ENCODE measurements at places on chromosomes 4 and X.
A peak's percentile ranks its signal among the peaks of the same experiment; 100 is the strongest.

- no peak for DNase-seq
Measured at GRCh38 chrX:6029014-6029413, 199.7 kb downstream of the NLGN4X start.

GRCh38 chr4:145234091-145234706 lies 53.8 kb upstream of the OTUD4 start:
- peak; percentile 63 for DNase-seq

- peak; percentile 38 for DNase-seq
Measured at GRCh38 chr4:2058264-2059045, 672 bp upstream of the NAT8L start.

- DNase-seq = no peak
Measured at GRCh38 chr4:183455431-183456195, 11.2 kb downstream of the CDKN2AIP start.

DNA sequence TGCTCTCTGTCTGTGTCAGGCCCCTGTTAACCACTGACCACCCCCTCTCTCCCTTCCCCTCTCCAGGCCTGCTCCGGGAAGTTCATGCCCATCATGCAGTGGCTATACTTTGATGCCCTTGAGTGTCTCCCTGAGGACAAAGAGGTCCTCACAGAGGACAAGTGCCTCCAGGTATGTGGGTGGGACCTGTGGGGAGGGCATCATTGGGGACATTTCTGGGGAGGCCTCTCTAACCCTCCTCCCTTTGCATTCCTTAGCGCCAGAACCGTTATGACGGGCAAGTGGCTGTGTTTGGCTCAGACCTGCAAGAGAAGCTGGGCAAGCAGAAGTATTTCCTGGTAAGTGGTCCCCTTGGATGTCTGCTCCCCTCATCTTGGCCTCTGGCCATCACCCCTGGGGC lies 9.2 kb downstream of the UBA1 start:
- DNase-seq = no peak

GRCh38 chr4:153159016-153159415 lies 45.2 kb upstream of the TRIM2 start:
- DNase-seq = no peak

- DNase-seq = no peak
Measured at GRCh38 chr4:53786632-53787031, 195.3 kb upstream of the LNX1 start.

DNA sequence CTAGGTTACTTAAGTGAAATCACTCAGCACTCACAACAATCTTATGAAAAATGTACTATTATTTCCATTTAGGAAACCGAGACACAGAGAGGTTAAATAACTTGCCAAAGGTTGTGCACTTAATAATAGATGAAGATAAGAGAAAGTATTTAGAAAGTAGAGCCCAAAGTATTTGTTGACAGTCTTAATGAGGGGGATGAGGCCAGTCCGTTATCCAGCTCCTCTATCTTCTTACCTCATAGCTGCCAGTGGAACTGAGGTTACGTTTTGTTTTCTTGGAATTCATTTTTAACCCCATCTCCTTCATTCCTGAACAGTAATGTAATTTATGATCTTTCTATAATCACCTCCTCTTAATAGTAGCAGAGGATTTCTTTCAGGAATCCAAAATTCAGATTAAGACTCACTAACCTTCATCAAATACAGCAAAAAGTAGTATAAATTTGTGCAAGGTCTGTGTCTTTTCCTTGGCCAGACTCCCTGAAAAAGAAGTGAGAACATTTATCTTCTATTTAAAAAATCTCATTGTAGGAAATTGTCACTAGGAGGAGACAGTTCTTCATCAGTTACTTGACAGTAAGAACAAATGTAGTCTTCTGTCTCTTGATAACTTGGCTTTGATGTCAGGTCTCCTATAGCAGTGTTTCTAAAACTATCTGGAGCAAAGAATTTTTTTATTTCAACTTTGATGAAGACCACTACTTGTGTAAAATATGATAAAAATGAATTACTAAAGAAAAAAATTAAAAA lies 35.5 kb downstream of the F8 start:
- no peak for DNase-seq

- DNase-seq = no peak
Measured at GRCh38 chr4:92455329-92455839, 151.6 kb downstream of the GRID2 start.

- DNase-seq = no peak
Measured at GRCh38 chrX:41339148-41339547, 5.2 kb downstream of the DDX3X start.

GRCh38 chrX:39679497-39680157 lies 418.1 kb downstream of the BCOR start:
- DNase-seq = no peak

DNA sequence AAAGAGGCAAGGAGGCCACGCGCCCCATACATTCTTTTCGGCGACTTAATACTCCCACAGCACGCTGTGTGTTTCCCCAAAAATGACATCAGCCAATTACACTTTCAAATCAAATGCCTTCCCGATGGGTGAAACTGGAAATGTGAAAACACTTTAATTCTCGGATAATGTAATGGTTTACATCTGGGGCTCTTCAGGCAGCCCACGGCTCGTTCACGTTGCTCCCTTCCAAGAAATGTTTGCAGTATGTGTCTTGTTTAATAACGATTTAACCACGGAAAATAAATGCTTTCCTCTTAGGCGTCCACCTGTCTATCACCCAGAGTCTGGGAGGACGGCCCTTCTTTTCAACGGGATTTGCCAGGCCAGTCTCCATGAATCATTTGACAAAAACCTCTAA lies 272.5 kb downstream of the SHOX start:
- DNase-seq = no peak

GRCh38 chrX:15202454-15203177 lies 67.3 kb downstream of the ASB9 start:
- no peak for DNase-seq

DNA sequence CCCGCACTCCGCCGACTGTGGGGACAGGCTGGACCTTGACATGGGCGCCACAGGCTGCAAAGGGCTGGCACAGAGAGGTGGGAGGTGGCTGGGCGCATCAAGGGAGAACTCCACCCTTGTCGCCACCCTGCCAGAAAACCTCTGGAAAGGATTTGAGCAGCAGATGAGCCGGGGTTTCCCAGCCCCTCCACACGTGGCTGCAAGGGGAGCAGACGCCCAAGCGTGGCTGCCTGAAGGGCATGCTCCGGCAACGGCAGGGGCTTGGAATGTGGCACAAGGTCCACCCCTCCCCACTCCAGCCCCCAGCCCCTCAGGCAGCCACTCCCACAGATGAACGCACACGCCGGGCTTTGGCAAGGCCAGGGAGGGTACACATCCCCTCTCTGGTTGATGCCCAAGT lies 4.6 kb downstream of the BGN start:
- DNase-seq = no peak

DNA sequence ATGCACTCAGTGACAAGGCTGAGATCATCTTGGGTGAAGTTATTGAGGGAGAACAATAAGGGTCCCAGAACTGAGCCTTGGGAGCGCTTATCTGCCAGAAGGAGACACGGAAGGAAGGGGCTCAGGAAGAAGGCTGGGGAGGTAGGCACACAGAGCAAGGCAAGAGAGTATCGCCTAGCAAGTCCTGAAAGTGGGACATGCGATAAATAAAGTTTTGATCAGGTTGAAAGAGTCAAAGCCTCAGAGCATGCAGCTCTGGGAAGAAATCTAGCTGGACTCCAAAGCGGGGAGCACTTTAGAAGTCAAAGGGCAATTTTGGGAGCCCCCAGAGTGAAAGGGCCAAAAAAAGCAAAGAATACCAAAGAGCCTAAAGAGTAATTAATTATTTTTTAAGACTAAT lies 17.7 kb upstream of the ANXA3 start:
- no peak for DNase-seq

- no peak for DNase-seq
Measured at GRCh38 chrX:153445856-153446635, at the start of gene TREX2. Gene TREX2 (minus strand): TSS chrX:153446056. CDS start chrX:153445430, 626 bp downstream.

DNA sequence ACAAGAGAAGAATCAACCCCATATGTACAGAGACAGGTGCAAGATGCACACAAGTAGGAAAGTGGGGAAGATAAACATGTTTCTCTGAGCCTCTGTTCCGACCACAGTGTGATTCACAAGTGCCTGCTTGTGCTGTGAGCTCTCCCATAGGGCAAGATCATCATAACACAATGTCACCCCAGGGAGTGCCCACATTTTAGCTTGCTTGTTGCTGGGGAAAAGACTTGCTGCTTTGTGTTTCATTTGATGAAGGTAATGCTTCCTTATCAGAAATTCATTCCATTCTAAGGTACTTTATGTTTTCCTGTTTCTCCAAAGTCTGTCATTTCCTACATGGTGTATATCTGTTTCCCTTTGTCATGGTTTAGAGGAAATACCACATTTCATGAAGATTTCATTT lies 304.5 kb upstream of the DIPK2B start:
- no peak for DNase-seq

DNA sequence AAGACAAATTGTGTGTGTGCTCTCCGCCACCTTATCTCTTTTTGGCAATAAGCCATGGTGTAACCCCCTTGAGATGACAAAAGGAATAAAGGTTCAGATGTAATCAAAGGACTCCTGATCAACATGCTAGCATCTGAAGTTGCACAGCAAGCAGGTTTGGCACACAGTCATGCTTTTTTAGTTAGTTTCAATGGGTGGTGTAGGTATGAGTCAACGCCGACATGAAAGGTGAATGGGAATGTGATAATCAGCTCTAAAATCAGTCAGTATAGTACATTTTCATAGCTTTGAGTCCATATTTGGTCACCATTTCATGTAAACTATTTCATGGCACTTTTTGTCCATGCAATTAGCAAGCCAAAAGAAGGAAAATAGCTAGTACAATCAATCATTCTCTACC lies 50.4 kb upstream of the ETNPPL start:
- DNase-seq = no peak

DNA sequence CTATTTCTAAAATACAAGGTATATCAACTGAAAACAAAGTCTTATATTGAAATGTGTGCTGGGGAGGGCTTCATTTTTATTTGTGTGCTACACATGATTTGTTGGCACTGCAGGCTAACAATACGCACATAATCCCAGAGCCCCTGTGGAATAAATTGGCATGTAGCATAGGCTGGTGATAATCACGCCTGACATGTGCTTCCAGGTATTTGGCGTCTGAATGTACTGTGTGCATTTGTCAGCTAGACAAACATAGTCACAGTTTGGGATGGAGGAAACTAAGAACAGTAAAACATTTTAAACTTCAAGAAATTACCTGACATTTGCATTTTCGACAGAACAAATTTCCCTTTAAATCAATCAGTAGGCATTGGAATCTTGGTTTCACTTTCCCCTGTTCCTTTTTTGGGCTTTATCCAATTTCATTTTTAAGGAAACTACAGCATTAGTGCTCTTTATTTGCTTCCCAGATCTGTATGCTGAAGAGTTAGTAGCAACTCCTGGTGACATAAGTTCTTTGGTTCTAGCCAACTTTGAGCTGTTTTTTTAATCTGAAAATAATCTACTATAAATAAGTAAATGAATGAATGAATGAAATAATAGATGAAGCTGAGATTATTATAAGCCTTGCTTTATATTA lies 472.3 kb downstream of the PDHA2 start:
- DNase-seq = no peak

DNA sequence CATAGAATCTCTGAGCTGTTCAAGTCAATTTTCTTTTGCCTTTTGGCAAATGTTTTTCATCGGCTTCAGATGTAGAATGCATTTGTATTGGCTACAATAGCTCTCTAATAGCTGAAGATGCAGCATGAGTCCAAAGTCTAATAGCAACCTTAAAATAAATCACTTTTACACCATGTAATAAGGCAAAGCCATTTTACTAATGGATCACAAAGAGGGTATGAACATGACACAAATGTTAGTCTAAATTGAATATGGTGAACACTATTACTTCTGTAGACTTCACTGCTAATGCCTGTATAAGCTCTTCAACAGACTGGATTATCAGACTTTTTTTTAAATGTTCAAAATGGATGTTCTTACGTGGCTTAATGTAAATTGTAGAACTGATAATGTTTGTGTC lies 645.3 kb downstream of the TLL1 start:
- no peak for DNase-seq

- no peak for DNase-seq
Measured at GRCh38 chr4:42371305-42372252, 25.7 kb upstream of the SHISA3 start.

DNA sequence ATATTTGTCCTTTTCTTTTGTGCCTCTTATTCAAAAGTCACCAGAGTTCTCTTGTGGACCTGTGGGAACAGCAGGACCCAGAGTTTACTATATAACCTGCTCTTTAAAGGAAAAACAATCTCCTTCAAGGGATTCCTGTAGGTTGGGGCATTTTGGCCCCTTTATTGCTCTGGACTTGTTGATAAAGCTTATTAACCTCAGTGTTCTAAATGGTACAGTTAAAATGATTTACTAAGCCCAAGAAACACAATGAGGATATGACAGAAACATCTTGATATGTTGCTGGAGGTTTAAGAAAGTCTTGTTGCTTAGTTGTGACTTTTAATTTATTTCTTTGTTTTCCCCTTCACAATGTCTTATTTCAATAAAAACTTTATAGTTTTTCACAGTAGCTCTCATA lies 46.8 kb downstream of the SLIT2 start:
- no peak for DNase-seq

DNA sequence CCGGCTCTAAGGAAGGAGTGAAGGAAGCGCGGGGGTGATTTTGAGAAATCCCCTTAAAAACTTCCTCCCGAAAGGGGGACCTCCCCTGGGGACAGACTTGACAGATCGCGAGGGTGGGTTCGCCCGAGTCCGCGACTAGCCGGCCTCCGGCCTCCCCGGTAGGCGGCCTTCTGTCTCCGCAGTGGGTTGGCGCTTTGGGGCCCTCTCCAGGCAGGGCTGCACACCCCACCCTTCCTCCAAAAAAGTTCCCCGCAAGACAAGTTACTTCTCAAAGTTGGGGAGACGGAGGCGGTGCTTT lies 24.8 kb downstream of the HOPX start:
- DNase-seq = peak; percentile 23

DNA sequence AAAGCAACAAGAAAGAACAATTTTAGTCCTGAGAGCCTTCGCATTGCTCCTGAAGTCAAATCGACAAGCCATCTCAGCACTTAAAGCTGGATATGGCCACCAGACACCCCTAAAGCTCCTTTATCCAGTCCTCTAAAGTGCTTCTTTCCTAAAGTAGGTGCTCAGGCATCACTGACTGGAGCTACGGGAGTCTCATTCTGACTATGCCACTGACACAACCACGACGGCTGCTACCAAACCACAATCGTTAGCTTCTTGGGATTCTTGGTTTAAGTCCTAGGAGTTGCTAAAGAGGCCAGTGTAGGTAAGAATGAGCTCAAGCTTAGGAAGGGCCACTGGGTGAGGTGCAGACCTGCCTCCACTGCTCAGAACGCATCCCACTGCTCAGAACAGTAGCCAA lies 1.0 kb downstream of the SLC10A6 start:
- no peak for DNase-seq

GRCh38 chr4:156966836-156967235 lies 4.8 kb downstream of the PDGFC start:
- DNase-seq = no peak

- DNase-seq = no peak
Measured at GRCh38 chr4:30717208-30718020, 2.8 kb upstream of the PCDH7 start.
